Dermis blood vessel endothelial cell (primary cell): ENCODE measurements at places on chromosomes 6 and 20.

GRCh38 chr20:23050076-23050838 is 785 bp upstream of the THBD start:
- peak; percentile 65 for DNase-seq

GRCh38 chr6:6320901-6321300 is 439 bp upstream of the F13A1 start:
- no peak for DNase-seq

- peak; percentile 93 for DNase-seq
Observed at GRCh38 chr6:148565930-148566663, 180.7 kb upstream of the UST start.

DNA sequence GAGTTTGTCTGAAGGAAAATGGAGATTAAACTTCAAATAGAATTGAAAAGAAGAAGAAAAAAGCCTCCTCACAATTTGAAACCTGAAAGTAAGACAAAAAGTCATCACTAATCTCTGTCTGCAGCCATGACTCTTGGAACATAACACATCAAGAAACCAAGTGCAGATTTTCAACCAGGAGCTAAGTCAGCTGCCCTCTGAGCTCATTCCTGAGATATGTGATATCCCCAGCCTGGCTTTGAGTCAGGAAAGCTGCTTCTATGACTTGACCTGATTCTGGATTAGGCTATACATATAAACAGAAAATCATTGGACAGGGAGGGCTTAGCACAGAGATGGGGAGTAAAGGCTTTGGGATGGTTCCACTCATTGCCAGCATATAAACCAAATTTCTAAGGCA is 891.4 kb downstream of the TFAP2A start:
- DNase-seq = peak; percentile 76

GRCh38 chr20:36830791-36831691 is 44.9 kb upstream of the TLDC2 start:
- peak; percentile 80 for DNase-seq

DNA sequence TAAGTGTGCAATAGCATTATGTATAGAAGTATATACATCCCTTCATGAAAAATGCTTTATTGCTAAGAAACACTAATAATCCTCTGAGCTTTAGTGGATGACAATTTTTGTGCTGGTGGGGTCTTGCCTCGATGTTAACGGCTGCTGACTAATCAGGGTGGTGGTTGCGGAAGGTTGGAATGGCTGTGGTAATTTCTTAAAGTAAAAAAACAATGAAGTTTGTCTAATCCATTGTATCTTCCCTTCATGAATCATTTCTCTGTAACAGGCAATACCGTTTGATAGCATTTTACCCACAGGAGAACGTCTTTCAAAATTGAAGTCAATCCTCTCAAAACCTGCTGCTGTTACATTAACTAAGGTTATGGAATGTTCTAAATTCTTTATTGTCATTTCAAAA is 816.5 kb upstream of the GJE1 start:
- DNase-seq = no peak

GRCh38 chr20:9514461-9515213 is at the start of gene LAMP5:
LAMP5 (plus strand) TSS chr20:9514590; CDS start chr20:9514853, 263 bp downstream.
- DNase-seq = peak; percentile 47

DNA sequence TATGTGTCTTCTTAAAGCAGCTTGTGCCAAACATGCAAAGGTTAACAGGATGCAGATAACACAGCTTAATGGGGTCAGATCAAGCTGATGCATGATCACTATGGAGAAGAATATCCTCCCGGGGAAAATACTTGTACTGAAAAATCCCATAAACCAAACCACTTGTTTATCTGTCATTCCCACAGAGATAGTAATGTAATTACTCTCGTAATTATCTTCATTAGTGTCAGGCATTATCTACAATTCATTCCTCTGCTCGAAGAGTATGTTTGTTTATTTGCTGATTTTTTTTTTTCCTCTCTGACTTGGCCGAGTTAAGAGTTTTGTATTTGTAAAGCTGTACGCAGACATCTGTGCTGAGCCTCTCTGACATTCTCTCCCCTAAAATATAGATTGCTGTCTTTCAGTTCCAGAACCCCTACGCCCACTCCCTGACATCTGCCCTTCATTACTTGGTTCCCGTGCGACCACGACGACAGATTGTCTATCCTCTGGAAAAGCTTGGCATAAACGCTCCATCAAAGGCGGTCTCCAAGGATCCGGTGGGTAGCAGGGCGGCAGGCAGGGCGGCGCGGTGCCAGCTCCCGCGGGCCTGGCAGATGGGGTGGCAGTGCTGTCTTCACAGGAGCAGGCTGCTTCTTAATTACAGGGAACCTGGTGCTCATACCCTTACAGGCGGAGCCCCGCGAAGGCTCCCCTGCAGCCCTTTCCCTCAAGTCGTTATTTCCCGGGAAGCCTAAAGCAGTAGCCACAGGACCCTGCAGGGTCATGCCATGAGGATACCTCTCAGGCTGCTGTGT is 147.2 kb downstream of the CFAP61 start:
- DNase-seq = no peak

DNA sequence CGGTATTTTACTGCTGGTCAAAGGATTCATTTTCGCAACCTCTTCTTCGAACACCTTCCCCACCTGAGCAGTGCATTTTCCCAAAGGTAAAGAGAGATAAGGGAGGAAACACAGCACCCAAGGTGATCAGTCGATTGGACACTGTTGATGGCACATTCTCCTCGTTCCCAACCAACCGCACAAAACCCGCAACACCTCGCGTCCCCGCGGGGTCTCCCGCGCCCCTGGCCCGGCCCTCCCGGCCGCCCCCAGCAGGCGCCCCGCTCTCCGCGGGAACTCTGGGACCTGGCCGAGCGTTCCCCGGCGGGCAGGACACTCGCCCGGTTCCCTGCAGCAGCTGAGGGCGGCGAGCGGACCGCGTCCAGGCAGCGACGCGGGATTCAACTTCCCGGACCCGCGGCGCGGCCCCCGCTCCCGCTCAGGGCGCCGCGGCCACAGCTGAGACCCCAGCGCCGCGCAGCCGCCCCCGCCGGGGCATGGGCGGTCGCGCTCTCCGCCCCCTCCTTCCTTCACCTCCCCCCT is 506 bp downstream of the RGS17 start:
- peak; percentile 9 for DNase-seq

GRCh38 chr6:8269872-8270454 is 165.4 kb downstream of the SLC35B3 start:
- no peak for DNase-seq

- DNase-seq = no peak
Observed at GRCh38 chr20:48120120-48120519, 334.8 kb upstream of the SULF2 start.

GRCh38 chr6:49849213-49849907 is 17.0 kb downstream of the CRISP1 start:
- DNase-seq = peak; percentile 65

- DNase-seq = no peak
Observed at GRCh38 chr6:32190911-32191677, 1.1 kb upstream of the PBX2 start.

DNA sequence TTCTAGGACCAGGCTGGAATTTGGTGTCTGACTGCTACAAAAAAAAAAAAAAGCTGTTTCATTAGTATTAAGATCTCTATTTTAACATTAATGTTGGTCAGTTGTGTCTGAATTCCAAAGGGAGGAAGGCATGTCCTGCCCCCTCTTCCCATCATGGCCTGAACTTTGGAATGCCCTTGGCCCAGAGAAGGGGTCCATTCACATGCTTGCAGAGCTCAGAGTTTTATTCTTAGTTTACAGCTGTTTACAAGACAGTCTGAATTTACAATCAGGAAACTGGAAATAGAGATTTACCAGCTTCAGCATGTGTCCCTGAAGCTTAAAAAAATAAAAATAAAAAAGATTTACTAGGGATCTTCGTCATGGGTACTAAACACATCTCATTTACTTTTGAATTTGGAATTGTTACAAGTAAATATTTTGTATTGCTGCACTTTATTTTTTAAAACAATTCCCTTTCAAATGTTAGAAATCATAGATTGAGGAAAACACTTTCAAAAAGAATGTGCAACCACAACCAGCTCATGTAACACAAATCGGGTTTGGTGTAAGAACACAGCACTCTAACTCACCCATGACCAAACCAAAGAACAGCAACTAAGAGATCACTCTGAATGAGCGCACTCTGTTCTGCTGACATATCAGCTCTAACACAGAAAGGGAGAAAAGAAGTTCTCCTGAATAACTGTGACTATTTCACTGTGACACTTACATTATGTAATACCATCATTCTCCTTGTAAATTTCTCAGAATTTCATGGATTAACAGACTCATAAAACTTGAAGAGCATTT is 6.6 kb upstream of the SERPINB6 start:
- no peak for DNase-seq

- no peak for DNase-seq
Observed at GRCh38 chr6:35046103-35046502, 95.0 kb downstream of the TCP11 start.

DNA sequence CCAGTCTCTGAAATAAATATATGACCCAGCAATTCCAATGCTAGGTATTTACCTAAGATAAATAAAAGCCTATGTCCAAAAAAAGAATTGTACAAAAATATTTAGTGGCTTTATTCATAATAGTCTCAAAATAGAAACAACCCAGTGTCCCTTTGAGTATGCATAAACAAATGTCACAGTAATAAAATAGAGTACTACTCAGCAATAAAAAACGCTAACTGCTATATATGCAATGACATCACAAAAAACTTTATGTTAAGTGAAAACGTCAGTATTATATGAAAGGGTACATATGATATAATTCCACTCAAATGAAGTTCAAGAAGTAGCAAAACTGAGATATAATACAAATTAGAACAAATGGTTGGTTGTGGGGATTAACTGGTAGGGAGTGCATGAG is 286.5 kb upstream of the MAN1A1 start:
- DNase-seq = no peak

- DNase-seq = no peak
Observed at GRCh38 chr20:47146686-47147085, 209.8 kb downstream of the ZMYND8 start.

DNA sequence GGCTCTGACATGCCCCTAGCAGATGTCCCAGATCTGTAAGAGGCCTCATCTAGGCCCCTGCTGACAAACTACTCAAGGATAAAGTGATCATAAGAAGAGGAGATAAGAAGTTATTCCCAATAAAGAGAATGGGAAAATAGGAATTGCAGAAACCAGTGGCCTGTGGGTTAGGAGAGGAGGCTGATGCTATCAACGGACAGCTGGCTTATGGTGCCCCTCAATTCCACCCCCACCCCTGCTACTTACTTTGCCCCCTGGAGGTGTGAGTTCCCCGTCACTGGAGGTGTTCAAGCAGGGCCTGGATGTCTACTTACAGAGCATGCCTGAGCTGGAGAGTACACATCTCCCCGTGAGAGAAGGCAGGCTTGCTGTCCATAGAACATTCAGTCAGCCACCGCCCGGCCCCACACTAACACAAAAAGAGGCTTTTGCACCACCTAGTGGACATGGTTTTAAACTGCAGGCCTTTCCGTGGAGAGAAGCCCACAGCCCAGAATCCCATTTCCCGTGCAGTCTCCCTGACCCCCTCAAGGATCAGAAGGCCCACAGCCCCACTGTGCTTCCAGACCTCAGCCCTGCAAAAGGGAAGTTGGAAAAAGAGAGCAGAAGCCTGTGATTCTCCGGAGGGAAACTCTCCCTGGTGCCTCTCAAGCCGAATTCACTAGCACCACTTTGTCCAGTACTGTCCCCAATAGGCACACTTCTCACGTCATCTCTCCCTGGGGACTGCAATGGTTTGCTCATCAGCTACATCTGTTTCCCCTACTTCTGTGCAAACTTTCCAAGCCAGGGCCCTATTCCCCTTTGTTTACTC is 23.8 kb upstream of the BNIP5 start:
- DNase-seq = peak; percentile 85

DNA sequence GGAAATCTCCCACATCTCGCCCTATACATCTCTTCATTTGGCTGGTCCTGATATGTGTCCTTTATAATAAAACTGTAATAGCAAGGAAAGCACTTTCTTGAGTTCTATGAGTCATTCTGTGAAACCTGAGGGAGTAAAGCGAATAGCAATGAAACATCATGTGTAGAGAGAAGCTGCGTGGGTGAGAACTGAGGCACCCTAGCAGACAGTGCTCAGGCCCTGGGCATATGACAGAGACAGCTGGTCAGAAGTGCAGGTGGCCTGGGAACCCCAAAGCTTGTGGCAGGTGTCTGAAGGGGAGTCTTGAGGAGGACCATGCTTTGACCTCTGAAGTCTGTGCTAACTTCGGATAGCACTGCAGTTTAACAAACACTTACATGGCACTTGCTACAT is 1.3 kb upstream of the BLOC1S5 start:
- DNase-seq = no peak

GRCh38 chr6:31403283-31404060 is at the start of gene MICA:
MICA (plus strand) TSS chr6:31403595; CDS start chr6:31403633, 38 bp downstream.
- DNase-seq = peak; percentile 92

GRCh38 chr20:46572153-46572552 is 21.7 kb upstream of the OCSTAMP start:
- peak; percentile 19 for DNase-seq
